ENCODE measurements at places on chromosomes 12 and 14. TPM values are rescaled to one million over a fixed set of nuclear protein-coding genes. Genes with fewer than 3 reads are reported as not detected.

Gene MFAP5
- total RNA-seq: not detected

Gene RHEBL1
- 9.5 TPM for total RNA-seq

Gene NTF3
- total RNA-seq: not detected

Gene LAG3
- total RNA-seq: 1.4 TPM

Gene RPGRIP1
- not detected for total RNA-seq

Gene GALNT9
- not detected for total RNA-seq

Gene C12orf42
- total RNA-seq: not detected

Gene HAL
- 1.7 TPM for total RNA-seq
